ENCODE measurements at places on chromosomes 2 and 18.
A peak's percentile ranks its signal among the peaks of the same experiment; 100 is the strongest.

- peak; percentile 23 for DNase-seq
Measured at GRCh38 chr2:24123922-24124580, 782 bp downstream of the FAM228B start.

- DNase-seq, result no peak
Measured at GRCh38 chr2:41283079-41283775, 764.6 kb upstream of the PKDCC start.

DNA sequence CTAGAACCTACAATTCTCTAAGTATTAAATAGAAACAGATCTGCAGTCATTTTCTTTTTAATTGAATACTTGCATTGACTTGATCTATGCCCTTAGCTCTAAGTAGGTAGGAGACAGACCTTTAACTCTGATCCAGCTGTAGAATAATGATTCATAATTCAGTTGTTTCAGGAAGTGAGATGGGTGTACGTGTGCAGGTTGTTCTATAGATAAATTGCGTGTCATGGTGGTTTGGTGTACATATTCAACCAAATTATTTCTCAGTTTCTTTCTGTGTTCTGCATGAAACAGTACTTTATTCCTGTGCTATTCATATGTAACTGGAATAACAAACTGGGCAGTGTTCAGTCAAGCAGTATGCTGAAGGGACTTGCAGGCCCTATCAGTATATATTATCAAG, 34.3 kb upstream of the CD226 start:
- no peak for DNase-seq

DNA sequence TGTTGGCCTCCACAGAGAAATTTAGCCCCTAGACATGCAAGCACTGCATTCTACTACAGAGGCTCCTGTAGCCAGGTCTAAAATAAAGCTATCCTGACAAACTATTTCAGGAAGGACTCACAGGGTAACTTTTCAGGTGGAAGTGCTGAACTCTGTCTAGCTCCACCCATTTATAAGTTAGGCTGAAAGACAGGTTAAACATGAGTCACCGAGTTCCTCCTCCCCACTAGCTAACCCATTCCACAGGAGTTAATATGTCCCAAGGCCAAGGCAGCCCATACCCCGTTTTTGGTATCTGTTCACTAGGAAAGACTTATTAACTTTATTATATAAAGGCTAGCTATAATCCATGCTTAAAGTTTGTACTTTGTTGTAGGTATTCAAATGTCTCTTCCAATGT, 3.5 kb downstream of the CWC22 start:
- no peak for DNase-seq

- DNase-seq, result no peak
Measured at GRCh38 chr2:109662889-109663288, 48.7 kb downstream of the SOWAHC start.

- no peak for DNase-seq
Measured at GRCh38 chr2:97759727-97760407, 46.5 kb downstream of the ZAP70 start.

- no peak for DNase-seq
Measured at GRCh38 chr2:46535360-46535759, 56.0 kb downstream of the TMEM247 start.

DNA sequence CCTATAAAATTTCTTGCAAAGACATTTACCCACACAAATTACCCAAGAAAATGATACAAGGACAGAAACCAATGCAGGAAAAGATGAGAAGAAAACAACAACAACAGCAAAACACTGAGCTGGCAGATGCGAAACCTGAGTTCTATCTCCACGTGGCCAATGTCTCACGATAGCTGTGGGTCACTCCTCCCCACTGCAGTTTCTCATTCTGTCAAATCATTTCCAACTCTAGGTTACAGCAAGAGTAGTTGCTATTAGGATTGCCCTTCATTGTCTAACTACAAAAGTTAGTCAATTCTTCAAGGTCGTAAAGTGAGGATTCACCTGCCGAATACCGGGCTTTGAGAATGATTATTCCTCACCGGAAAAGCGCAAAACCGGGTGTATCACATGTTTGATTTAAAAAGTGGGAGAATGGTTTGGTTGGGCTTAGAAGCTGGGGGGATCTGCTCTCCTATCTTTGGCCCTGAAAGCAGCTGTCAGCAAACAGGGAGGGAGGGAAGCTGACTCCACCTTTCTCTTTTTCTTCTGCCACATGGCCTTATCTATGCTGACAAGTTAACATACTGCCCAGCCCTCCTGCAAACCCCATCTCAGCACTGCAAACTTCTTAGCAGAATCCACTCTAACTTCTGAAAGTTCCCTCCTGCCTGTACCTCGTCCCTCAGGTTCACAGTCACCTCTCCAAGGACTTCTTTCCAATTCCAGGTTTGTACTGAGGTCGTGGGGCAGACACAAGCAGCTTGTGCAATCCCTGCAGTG, 473.0 kb downstream of the SOX11 start:
- no peak for DNase-seq

DNA sequence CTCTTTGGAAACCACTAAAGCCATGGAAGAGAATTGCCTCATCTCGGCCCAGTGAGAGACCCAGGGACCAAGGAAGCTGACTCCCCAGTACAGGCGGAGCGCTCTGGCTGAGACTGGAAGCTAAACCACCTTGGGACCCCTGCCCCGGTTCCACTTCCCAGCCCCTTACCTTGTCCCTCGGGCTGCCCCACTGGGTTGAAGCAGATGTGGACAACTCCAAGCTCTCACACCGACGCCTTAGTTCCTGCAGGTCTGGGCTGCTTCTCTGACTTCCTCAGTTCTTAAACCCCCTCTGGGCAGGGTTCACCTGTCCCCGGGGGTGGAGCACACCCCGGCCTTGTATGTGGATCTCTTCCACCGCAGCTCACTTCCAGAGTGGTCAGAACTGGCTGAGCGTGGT, 266.2 kb downstream of the PHLPP1 start:
- DNase-seq, result no peak

DNA sequence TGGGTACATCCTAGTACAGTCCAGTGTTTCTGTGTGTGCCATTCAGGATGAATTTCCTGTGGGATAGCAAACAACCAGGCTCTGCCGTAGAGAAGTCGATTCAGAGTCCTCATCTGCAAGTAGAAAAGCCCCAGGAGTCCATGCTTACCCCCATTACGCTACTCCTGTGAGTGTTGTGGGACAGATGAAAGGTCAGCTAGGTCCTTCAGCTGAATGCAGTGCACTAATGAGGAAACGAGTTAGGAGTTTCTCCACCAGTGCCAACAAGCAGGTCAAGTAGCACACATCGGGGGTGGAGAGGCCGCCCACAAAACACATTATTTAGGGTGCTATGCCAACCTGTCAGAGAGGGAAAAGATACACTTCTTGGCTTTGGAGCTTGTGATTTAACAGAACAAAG, 2.5 kb upstream of the GPR39 start:
- DNase-seq, result no peak

- no peak for DNase-seq
Measured at GRCh38 chr2:8513601-8514273, 168.1 kb upstream of the ID2 start.

DNA sequence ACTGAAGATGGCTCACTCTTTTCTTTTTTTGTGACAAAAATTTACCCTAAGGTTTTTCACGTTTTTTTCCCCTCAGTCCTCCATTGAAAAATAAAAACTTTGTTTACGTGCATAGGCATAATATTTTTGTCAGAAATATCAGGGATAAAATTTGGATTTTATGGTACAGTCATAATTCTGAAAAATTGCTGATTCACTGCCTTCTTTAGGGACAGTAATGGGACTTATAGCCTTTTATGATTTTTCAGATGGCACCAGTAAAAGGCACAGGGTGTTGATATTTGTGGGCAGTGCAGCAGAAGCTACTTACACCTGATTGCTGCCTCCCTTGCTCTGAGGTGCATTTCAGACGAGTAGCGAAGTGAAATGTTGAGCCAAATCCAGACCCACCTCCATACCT, 139.4 kb upstream of the CDCA7 start:
- no peak for DNase-seq

DNA sequence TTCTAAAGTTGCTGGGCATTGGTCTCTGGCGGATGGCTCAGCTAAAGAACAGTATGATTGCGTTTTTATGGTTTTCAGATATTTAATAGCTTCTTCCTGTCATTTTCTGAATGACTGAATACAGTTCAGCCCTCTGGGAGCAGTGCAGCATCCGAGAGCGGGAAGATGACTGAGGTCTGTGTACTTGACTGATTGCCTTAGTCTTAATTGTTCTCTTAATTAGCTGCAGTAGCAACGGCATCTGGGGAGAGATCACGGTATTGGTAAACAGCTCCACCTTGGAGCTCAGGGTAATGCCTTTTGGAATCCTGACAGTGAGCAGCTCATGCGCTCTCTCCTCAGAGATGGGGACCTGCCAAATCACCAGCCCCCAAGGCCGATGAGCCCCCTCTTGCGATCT, 481.4 kb upstream of the SPRED2 start:
- no peak for DNase-seq

DNA sequence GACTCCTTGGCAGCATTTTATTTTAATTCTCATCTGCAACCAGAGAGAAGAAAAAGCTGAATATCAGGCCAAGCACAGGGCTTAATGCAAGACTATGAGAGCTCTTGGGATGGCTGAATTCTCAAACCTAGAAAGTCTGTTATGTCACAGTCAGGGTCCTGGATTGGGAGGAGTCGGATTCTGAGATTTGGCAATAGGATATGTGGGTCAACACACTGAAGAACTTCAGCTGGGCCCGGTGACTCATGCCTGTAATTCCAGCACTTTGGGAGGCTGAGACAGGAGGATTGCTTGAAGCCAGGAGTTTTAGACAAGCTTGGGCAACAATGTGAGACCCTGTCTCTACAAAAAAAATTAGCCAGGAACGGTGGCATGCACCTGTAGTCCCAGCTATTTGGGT, 102.4 kb downstream of the COL3A1 start:
- no peak for DNase-seq

Measured in GM04503 (cell line).